ENCODE measurements at places on chromosomes 5 and 9. TPM values are rescaled to one million over a fixed set of nuclear protein-coding genes. Genes with fewer than 3 reads are reported as not detected.
A peak's percentile ranks its signal among the peaks of the same experiment; 100 is the strongest.

The GABRP gene
- 1.2 TPM for total RNA-seq

DNA sequence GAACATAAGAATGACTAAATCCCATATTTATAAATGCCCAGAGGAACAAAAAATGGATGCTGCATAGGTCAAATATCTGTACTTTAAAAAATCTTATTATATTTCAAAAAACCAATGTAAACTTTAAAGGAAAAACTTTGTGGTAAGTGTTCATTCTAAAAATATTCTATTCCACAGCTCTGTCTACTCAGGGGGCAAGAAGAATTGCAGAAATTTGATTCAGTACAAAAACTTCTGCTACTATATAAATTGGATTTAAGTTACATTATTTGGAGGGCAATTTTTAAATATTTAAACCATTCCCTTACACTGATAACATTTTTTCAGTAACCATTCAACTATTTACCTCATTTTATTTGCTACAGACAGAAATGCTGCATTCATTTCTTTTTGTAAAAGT lies 32.1 kb downstream of the NFIB start:
- no peak for DNase-seq

DNA sequence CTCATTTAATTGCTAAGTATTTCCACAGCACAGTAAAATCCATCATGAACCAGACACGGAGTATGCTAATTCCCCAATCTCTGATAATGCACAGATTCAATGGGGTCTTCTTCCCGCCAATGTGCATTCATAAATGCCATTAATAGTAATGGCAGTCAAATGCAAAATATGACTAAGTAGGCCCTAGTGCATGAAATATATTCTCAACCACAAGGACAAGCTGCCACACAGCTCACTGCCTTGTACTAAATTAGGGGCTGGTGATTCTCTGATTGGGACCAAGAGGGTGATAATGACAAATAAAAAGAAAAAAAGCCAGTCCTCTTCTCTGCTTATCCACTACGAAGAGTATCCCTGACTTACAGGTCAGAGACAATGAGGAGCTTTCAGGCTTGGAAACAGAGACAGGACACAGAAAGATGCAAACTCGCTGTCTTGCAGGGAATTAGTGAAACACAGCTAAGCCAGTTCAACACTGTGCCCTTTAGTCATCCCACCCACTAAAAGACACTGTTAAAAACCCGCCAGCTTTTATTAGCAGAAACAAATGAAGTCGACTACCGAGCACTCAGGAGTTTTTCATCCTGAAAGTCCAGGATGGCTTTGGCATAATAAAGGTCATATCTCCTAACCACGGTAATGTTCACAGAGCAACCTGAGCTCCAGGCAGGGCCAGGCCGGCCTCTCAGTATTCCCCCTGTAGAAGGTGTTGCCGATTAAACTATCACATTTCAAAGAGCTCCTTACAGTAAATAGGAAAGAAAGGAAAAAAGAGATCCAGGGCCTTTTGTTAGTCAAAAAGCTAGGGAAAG lies 148.1 kb downstream of the EBF1 start:
- DNase-seq: peak; percentile 63

GRCh38 chr9:13063880-13064459 lies 215.5 kb downstream of the MPDZ start:
- DNase-seq: no peak

- DNase-seq: no peak
Observed at GRCh38 chr5:175664723-175665122, 6.9 kb downstream of the HRH2 start.

DNA sequence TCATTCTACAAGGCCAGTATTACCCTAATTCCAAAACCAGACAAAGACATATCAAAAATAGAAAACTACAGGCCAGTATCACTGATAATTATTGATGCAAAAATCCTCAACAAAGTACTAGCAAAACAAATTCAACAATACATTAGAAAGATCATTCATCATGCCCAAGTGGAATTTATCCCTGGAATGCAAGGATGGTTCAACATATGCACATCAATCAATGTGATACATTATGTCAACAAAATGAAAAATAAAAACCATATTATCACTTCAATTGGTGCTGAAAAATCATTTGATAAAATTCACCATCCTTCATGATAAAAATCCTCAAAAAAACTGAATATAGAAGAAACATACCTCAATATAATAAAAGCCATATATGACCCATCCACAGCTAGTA lies 115.2 kb upstream of the SLC27A6 start:
- no peak for DNase-seq

DNA sequence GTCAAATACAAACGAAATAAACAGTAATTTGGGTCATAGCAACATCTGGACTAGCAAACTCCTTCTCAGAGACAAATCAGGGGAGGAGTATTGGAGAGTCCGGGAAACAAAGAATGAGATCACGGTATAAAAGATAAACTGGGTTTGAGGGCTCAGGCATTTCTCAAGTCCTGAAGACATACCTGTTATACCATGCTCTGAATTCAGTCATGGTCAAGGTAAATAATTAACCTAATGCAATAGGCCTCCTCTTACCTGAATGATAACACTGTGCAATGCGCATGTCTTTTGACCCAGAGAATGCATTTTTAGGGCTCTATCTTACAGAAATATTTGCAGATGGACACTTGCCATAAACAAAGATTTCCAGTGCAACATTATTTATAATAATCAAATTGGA lies 31.9 kb upstream of the SPDL1 start:
- no peak for DNase-seq
